Stimulated activated CD4-positive, alpha-beta T cell treated with anti-CD3 and anti-CD28 coated beads, Interleukin-12 subunit alpha, Interleukin-12 subunit beta, amount 100 ng/mL, for 24 hours (primary cell): ENCODE measurements at places on chromosomes 16 and 17.
A peak's percentile ranks its signal among the peaks of the same experiment; 100 is the strongest.

GRCh38 chr16:50253514-50253910 is 12.8 kb upstream of the ADCY7 start:
- DNase-seq: no peak

DNA sequence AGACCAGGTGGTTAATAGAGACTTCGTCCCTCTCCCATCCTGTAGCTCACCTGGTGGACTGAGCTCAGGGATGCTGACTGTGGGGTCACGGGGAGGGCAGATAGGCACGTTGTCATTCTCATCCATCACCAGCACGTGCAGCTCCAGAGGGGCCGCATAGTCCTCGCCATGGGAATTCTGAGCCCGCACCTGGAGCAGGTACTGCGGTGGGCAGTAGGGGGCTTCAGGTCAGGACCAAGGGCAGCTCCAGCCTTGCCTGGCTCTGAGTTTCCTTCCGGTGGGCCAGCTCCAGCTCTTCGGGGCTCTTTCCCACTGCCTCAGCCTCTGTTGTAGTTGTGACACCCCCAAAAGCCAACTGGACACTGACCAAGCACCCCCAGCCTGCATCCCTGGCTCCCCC is 5.6 kb downstream of the CDH16 start:
- DNase-seq: no peak

GRCh38 chr17:76204277-76204676 is 36.0 kb downstream of the RNF157 start:
- no peak for DNase-seq

DNA sequence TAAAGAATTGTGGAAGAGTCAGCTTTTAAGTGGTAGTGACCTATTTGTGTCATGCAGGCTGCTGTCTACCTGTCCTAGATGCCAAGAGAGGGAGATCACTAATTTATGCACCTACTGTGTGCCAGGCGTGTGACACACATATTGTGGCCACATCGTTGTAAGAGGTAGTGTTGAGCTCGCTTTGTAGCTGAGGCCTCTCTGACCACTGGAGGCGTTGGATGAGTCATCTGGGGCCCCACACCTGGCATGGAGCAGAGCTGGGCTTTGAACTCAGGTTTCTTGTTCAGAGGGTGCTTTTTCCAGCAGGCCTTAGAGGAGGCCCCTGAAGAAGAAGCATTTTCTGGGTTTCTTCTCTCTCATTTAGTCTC is 52.3 kb upstream of the LGALS9 start:
- DNase-seq: no peak

DNA sequence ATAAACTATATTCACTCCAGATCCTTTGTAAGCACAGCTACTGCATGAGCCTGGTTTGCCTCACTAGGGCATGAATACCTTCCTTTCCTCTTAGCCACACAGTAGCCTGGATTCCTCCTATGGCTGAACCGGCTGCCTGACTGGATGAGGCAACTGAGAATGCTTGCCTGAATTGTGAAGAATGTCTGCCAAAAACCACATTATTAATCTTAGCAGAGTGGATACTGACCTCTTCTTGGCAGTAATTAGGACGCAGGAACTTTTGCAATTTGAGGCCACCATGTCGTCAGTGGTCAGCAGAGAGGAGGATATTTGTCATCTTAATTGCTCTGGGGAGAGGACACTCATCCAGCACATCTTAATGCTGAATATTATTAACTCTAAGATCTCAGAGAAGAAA is 651.8 kb upstream of the GOT2 start:
- no peak for DNase-seq

- DNase-seq: peak; percentile 65
Measured at GRCh38 chr17:3911271-3912053, 4.8 kb downstream of the P2RX1 start.

GRCh38 chr17:67359960-67360791 is 6.2 kb downstream of the PSMD12 start:
- no peak for DNase-seq

DNA sequence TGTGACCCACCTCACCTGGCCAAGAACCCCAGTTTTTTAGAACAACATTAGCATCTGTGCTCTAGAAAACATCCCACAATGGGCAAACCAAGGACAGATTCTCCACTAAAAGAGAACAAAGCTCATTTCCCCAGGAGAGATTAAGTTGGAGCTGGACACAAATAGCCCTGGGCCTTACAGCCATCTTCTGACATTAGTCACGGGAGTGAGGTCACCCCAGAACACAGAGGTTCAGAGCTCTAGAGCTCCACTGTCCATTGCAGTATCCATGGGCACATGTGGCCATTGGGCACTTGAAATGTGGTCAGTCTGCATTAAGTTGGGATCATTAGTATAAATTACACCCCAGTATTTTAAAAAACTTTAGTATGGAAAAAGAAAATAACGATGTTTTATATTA is 47.6 kb upstream of the RBBP6 start:
- DNase-seq: no peak

GRCh38 chr17:44216173-44216572 is 3.3 kb downstream of the UBTF start:
- no peak for DNase-seq

- no peak for DNase-seq
Measured at GRCh38 chr16:86079255-86079885, 180.4 kb downstream of the IRF8 start.

DNA sequence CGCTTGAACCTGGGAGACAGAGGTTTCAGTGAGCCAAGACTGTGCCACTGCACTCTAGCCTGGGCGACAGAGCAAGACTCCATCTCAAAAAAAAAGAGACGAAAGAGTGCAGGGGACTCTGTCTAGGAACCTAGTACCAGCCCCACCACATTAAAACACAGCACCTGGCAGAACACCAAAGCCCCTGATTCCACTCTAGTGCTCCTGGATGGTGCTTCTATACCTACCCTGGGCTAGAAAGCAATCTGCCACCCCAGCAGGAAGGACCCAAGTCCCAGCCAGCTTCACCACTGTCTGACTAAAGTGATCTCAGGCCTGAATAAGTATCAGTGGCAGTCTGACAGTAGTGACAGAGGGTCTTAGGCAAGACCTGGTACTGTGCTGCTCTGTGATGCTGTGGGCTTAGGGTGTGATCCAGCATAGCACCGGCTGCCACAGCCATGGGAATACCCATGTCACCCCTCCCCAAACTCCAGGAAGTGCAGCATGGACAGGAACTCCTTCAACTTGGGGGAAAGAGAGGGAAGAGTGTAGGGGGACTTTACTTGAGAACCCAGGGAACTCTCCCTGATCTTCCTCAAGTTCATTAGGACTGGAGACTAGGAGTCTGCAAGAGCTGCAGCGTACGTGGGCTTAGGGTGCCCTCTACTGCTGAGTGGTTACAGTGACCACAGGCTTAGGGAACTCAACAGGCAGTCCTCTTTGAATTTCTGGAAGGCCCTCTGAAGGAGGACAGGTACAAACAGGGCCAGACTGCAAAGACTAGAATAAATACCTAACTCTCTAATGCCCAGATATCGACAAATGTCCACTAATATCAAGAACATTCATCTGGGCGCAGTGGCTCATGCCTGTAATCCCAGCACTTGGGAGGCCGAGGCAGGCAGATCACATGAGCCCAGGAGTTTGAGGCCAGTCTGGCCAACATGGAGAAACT is 30.0 kb upstream of the RNF43 start:
- peak; percentile 47 for DNase-seq

GRCh38 chr17:80212511-80212910 is 7.6 kb downstream of the SGSH start:
- no peak for DNase-seq

- DNase-seq: no peak
Measured at GRCh38 chr16:35746963-35747657, 2287.7 kb downstream of the TP53TG3F start.

DNA sequence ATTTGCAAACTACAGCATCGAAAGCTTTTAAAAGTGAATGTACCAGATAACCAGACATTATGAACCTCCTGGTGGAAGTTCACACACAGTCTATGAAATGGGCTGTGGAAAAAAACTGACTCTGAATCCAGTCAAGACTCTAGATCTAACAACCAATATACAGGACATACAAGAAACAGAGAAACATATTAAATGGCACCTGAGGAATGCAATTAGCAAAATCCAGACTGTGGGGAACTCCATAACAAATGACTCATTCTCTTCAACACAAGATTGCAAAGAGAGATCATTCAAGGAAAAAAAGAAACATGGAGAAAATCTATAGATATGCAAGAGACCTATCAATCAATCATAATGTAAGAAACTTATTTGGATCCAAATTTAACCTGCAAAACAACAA is 119.0 kb downstream of the MYO1D start:
- no peak for DNase-seq

GRCh38 chr17:80441598-80442322 is 26.8 kb downstream of the ENDOV start:
- DNase-seq: no peak

DNA sequence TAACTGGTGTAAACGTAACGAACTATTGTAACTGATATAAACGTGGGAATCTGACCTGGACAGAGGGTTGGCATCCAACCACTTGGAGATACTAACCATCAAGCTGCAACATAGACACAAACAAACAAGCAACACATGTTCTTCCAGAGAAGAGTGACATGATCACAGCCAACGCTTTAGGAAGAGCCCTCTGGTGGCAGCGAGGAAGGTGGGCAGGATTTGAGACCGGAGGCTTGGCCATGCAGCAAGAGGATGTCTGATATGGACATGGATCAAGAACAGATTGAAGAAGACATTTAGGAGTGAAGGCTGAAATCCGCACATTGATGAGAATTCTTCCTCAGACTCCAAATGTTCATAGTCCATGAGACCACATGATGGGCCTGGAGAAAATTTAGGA is 40.3 kb upstream of the TNRC6A start:
- DNase-seq: no peak

- no peak for DNase-seq
Measured at GRCh38 chr16:89506113-89506504, 2.1 kb upstream of the SPG7 start.

DNA sequence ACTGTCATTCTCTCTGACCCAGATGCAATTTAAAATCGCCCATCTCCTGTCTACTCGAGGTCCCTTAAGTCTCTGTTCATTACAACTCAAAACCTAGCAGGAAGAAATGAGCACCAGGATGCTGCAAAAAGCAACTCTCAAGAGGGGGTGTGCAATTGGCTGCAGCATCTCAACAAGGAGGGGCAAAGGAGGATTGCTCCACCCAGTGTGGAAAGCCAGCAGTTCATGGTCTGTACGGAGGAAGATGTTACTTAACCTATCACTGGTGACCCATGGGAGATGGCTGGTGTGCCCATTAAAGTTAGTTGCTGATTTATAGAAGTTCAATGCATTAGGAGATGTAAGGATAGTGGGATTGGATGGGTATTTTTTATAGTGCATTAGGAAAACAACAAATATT is 147.4 kb downstream of the CDK5R1 start:
- DNase-seq: no peak

- DNase-seq: no peak
Measured at GRCh38 chr16:79421126-79421525, 179.4 kb downstream of the MAF start.

- no peak for DNase-seq
Measured at GRCh38 chr17:42475835-42476234, 17.2 kb downstream of the ATP6V0A1 start.

DNA sequence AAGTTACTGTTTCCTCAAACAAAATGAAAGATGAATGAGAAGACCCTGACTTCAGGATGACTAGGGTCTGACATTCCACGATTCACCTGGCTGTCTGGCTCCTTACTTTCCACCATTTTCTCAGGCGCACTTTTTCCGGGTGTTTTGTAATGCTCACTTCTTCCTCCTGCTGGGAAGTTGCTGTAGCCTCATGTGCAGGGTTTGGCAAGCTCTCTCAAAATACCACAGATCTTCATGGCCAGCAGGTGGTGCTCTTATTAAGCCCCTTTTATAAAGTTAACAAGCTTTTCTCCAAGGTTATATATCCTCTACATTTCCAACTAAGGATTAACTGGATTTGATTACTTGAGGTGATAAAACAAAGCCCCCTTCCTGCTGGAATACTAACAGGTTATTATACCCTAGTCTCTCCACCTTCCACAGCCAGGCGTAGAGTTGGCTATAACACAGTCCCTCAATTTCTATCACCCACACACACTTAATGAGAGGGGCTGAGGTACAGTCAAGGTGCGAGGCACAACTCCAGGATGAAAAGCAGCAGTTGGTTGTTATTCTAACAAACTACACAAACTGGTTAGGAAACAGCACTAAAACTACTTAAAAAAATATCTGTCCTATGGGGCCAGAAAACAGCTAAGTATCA is 45.4 kb downstream of the STH start:
- peak; percentile 33 for DNase-seq

DNA sequence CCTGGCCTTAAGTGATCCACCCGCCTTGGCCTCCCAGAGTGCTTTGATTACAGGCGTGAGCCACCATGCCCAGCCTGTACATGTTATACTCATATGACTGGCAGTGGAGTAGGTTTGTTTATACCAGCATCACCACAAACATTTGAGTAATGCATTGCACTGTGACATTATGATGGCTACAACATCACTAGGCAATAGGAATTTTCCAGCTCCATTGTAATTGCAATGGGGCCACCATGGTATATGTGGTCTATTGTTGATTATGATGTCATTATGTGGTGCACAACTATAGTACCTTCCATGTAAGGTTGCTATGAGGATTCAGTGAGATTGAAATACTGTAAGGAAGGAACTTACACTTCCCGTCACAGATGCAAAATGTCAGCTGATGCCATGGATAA is 168.9 kb downstream of the COPRS start:
- no peak for DNase-seq

DNA sequence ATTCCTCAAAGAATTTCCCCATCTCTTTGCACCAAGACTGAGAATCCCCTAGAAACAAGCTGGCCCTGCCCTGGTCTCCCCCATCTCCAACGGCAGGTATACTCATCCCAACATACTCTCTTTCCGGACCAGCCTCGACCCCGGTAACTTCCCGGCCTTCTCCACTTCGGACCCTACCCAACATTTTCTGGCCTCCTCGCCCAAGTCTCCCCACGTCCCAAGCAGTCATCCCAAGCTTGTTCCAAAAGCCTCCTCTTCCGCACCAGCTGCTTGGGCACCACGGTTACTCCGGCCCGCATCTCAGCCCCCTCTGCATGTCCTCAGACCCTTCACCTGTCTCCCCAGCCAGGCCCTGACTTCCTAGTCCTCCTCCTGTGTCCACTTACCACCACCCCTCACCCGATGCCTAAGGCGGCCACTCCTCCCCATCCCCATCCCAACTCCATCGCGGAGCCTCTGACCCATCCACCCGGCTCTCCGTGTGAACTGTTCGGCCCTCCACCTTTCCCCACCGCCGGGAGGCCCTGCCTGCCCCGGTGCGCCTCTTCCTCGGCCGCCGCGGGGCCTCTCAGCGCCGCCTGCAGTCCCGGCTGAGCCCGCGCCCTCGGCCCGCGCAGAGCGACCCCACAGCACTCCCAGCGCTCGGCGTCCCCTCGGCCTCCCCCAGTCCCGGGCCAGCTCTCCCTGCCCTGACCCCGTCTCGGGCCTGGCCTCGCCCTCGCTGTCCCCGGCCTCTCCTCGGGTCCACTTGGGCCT is 994 bp downstream of the PITPNA start:
- DNase-seq: peak; percentile 25

GRCh38 chr16:71746442-71747046 is 22.0 kb upstream of the PHLPP2 start:
- DNase-seq: no peak
